Stimulated activated CD8-positive, alpha-beta memory T cell treated with anti-CD3 and anti-CD28 coated beads, Interleukin-4, amount 100 ng/mL, for 24 hours (primary cell): ENCODE measurements at places on chromosomes 6 and 20.

DNA sequence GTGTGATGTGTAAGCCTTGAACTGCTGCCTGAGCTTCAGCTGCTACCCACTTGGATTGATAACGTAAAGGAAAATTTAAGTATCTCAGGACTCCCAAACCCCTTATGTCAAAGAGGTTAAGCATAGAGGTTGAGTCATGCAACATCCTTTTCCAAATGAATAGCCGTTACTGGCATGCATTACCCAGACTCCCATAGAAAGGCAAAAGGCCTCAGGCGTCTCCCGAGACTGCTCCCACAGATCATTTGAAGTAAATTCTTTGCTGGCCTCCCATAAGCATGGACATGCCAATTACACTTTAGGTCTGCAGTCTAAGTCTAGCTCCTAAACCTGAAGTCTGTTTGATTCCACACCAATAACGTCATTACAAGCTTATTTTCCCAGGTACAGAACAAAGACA lies 14.7 kb downstream of the IPCEF1 start:
- DNase-seq, result no peak

DNA sequence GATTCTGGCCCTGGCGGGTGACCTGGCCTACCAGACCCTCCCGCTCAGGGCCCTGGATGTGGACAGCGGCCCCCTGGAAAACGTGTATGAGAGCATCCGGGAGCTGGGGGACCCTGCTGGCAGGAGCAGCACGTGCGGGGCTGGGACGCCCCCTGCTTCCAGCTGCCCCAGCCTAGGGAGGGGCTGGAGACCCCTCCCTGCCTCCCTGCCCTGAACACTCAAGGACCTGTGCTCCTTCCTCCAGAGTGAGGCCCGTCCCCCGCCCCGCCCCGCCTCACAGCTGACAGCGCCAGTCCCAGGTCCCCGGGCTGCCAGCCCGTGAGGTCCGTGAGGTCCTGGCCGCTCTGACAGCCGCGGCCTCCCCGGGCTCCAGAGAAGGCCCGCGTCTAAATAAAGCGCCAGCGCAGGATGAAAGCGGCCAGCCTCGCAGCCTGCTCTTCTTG lies 868 bp upstream of the SLC2A4RG start:
- DNase-seq, result no peak

GRCh38 chr6:28737750-28738395 lies 185.9 kb downstream of the TRIM27 start:
- no peak for DNase-seq

DNA sequence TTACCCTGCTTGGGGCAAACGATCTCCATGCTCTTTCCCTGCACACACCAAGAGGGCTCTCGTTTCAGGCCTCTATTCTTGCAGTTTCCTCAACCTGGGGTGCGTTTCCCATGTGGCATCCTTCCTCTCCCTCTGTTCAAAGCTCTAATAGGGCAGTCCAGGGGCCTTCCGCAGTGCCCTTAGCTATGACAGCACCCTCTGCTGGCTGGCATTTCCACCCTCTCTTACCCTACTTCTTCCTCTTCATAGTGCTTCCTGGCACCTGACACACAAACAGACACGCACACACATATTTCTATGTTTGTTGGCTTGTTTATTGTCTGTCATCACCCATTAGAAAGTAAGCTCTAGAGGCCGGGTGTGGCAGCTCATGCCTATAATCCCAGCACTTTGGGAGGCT lies 294.0 kb downstream of the CLIC5 start:
- DNase-seq, result no peak

GRCh38 chr6:113495521-113495920 lies 361.6 kb upstream of the MARCKS start:
- no peak for DNase-seq

DNA sequence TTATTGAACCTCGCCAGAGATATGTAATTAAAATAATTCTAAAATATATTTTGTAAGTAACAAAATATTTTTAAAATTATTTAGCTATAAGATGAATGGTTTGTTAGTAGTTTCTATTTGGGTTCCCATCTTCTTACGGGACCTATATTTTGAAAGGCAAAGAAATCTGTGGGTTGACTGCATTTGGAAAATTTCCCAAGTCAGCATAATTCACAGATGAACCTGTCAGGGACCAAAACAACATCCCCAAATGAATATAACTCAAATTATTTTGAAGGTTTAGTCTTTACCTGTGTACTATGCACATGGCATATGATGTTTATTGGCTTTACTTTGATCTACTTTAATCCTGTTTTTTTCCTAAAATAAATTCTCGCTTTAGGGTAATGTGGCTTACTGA lies 607.4 kb upstream of the JAG1 start:
- DNase-seq, result no peak

- no peak for DNase-seq
These were observed 789 bp downstream of the CCND3 start for GRCh38 chr6:41940759-41941279.

DNA sequence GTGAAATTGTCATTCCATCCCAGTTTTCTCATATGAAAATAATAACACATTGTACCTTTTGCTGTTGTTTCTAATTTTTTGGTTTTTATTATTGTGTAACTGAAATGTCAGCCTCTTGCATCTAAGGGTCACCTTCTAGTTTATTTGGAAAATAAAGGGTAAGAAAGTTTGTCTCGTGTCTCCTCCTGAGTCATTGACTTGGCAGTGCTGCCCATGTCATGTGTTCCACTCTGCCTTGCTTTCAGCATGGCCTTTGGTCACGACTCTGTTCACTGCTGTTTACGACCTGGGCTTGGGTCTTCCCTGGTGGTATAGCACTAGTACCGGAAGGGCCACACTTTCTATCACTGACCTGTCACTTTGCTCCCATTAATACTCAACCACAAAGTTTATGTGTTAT lies 171.4 kb upstream of the RSPO3 start:
- DNase-seq, result no peak

DNA sequence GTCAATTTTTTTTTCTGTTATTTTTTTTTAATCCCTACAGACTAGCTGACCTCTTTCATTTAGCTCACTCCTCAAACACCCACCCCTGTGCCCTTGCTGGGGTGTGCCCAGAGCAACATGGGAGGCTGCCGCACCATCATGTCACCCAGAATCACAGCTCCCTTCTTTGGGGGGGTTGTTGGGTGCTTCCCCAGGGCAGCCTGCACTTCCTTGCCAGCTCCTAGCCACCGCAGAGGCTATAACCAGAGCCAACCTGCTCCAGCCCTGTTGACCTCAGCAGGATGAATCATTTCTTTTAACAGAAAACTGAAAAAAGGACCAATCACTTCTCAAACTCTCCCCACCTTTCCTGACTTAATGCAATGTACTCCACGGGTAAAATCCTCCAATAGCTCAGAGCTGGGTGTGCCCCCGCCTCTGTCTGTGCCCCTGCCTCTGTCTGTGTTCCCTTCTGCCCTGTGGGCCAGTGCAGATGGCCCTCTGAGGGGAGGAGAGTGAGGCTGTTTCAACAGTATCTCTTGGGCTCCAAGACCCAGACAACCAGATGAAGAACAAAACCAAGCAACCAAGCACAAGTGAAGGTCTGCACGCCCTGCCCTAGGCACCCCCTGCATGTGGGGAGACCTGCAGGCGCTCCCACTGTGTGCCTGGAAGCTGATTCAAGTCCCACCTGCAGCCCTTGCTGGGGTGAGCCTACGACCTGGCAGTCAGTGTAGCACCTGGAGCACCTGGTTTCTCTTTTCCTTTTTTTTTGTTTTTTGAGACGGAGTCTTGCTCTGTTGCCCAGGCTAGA lies 67.7 kb downstream of the PYGB start:
- no peak for DNase-seq

DNA sequence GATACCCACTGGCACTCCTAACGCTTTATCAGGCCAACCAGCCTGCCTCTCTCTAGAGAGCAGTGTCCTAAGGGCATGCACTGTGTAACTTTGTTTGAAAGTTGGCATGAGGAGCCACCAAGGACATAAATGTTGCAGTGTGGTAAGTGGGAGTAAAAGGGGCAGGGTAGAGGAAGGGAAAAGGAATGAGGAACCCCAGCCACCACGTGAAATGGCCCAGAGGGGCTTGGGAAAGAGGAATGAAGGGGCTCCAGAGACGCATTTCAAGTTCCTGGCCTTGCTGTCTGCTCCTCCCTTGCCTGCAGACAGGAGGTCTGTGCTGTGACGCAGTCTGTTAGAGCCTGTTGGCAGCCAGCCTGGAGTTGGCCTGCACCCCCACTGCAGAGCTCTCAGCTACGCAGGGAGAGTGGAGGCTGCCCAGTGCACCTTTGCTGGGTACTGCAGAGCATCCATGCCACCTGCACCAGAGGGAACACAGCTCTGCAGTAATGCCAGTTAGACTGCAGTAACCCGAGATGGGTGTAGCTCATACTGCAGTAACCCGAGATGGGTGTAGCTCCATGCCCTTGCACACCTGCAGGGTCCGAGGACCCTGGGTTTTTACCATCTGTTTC lies 86.8 kb upstream of the SNAP25 start:
- DNase-seq, result no peak

DNA sequence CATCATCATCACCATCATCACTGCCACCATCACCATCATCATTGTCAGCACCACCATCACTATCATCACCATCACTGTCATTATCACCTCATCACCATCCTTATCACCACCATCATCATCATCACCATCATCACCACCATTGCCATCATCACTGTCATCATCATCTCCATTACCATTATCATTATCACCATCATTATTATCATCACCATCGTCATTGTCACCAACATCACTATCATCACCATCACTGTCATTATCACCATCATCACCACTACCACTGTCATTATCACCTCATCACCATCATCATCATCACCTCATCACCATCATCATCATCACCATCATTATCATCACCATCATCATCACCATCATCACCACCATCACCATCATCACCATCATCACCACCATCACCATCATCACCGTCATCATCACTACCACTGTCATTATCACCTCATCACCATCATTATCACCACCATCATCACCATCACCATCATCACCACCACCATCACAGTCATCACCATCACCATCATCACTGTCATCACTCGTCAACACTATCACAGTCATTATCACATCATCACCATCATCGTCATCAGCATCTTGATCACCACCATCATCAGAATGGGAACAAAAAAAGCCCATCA lies 191.1 kb downstream of the TTLL2 start:
- DNase-seq, result no peak

- no peak for DNase-seq
These were observed 43.9 kb upstream of the EXOC2 start for GRCh38 chr6:736657-737446.

DNA sequence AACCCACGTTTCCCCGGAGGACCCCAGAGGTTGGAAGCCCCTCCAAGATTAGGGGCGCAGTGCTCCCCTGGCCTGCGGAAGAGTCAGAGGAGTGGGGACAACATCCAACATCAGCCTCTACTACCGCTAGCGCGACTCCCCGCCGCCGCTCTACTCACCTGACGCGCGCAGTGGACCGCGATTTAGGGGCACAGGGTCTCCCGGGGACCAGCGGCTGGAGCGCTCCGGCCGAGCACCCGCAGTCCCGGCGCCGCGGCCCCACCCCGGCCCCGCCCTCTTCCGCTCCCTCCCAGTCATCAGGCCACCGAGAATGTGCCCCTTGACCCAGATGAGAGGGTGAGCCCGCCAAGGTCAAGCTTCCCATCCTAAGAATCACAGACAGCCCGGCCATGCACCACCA lies at the start of gene ZFP57:
TSS of gene ZFP57 (minus strand) at position 249 of the 400 bp plus-strand sequence. CDS start 4,149 bp downstream, outside the sequence.
- no peak for DNase-seq

DNA sequence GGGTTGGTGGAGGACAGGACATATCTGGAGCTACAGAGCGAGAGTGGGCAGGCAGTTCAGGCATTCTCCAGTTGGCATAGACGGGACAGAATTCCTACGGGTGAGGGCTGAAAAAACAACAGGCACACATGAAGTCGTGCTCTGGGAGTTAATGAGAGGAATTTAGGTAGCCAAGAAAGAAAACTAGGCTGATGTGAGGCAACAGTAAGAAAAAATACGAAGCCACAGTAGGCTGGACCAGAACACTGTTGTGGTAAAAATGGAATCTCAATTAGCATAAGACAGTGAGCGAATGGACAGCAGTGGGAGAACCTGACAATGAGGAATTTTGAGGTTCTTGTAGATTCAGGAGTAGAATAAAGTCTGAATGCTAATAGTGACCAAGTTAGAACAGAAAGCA lies 488.1 kb upstream of the AGPAT4 start:
- DNase-seq, result no peak

DNA sequence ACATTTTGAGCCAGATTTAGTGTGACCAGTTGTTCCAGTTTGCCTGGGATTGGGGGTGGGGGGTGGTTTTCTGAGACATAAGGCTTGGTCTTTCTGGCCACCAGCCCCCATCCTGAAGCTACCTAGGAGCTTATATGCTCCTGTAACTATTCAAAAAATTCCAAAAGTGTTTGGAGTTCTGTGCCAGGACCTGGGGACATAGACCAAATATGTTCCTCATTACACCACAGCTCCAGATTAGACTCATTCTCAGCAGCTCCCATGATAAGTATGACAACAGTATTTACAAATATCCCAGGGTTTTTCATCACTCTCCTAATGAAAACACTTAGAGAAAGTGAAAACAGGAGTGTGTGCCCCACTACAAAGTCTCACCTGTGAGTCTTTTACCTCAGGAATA lies 37.8 kb upstream of the RNF144B start:
- no peak for DNase-seq

DNA sequence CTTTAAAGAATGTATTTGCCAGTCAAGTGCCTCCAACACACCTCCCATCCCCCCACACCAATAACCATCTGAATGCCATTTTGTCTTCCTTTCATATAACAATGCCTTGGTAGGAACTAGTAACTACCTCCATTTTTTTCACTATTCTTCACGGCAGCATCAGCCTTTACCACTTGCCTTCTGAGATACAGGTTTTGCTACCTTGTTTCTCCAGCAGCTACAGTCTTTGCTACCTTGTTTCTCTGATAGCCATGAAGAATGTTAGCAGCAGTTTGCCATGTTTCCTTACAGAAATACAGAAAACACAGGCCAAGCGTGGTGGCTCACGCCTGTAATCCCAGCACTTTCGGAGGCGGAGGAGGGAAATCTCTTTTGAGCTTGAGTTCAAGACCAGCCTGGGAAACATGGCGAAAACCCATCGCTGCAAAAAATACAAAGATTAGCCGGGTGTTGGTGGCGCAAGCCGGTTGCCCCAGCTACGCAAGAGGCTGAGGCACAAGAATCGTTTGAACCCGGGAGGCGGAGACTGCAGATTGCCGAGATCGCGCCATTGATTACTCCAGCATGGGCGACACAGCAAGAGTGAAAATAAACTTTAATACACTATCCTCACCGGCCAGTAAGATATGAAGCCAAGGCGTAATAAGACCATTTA lies 100.9 kb downstream of the HFE start:
- DNase-seq, result no peak

- no peak for DNase-seq
These were observed 13.9 kb downstream of the TOMM6 start for GRCh38 chr6:41801380-41801779.

DNA sequence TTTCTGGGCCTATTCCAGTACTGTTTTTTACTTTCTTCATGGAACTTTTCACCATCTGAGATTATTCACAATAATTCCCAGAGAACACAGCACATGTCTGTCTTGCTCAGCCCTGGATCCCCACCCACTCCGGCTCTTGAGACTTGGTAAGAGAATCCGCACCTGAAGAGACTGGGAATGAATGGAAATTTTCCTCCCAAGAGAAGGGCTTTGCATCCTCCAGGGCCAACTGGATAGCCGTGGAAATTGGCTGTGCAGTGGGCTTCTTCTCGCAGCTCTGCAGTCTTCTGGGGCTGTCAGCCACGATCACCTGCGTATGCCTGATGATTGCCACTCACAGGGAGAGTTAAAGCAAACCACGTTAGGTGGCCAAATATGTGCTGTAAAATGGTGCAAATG lies 159.1 kb downstream of the THBS2 start:
- no peak for DNase-seq

GRCh38 chr20:59831916-59832270 lies 101.5 kb downstream of the SYCP2 start:
- no peak for DNase-seq
